ENCODE measurements at places on chromosomes 16 and 17. TPM values are rescaled to one million over a fixed set of nuclear protein-coding genes. Genes with fewer than 3 reads are reported as not detected.

DNA sequence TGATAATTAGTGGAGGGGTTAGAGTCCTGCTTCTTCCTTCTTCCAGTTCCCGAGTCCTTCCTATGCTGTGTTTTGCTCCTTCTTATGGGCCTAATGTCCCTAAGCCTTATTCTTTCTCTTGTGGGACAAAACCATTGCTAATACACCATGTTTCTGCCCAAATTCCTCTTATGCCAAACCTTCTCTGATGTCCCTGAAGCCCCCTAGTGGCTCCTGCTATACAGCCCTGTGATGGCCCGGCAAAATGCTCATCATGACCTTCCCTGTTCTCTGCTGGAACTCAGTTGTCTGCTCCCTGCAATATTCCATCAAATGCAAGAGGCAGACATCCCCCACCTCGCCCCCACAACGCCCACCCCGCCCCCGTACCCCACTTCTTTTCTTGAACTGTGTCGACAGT, 171.6 kb downstream of the CDH11 start:
- DNase-seq = no peak

DNA sequence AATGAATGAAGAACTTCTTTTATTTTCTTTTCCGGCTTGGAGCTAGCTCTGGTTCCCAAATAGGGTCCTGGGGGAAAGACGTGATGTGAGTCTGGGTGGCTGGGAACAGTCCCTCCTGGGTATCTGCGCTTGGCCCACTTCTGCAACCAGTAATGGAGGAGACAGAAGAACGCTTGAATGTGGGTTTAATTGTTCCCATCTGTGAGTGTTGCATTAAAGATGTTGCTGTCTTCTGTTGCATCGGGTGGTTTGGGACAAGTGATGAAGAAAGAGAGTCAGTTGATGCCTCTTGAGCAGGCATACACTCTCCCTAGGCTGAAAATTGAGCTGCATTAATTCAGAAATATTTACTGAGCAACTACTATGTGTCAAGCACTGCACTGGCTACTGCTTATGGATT, 511.1 kb downstream of the CDH13 start:
- DNase-seq = no peak

GRCh38 chr16:9797306-9797705, 384.9 kb downstream of the GRIN2A start:
- no peak for DNase-seq

KRTAP9-4 gene
- total RNA-seq = not detected

DNA sequence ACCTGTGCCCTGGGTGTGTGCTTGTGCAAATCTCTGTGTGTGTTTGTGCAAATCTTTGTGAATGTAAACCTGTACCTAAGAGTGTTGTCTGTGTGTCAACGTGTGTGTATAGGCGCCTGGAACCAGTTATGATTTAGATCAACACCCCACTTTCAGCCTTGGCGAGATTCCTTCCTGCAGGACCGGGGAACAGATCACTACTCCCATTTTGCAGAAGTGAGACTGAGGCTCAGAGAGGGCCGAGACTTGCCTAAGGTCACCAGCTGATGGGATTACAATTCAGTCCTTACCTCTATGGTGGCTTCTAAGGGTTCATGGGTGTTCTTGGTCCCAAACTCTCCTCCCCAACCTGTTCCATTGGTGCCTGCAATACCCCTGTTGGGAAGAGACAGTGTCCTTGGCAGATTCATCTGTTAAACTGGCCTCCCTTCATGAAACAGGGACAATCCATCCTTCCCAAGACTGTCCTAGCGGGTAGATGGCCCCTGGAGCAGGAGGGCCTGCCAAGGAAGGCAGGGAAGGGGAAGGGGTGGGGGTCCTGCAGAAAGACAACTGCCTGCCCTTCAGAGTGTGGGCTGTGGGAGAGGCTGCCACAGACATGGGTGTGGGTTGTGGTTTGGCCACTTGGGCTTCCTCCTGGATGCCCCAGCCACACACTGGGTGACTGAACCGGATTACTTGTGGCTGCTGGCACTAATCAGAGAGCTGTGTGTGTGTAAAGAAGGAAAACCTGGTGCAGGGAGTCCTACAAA, 6.9 kb upstream of the MAPK7 start:
- DNase-seq = no peak

TNFRSF17 gene
- not detected for total RNA-seq

DNA sequence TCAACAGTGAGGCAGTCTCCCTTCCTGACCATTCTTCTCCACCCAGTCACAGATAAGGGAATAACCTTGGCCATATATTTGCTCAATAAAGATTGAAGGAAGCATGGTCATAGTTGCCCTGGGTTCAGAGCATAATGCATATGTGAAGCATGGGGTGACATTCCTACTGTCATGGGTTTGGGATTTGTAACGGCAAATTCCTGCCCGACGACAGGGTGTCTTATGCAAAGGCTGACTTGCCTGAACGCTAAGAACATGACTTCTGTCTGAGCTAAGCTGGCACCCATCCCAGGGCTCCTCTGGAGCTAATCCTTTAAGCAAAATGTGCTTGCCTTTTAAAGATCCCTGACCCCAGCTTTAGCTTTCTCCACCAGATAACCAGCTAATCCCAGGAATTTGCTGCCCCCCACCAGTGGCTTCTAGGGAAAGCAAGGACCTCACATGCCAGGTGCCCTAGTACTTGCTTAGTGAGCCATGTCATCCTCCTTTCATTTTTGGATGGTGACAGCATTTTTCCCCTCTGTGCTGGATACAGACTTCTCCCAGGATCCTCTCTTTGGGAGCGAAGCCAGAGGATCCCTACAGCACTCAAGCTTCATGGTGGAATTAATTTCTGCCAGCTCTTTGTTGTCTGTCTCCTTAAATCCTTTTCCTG, 11.7 kb downstream of the SLC7A6OS start:
- DNase-seq = no peak

DNA sequence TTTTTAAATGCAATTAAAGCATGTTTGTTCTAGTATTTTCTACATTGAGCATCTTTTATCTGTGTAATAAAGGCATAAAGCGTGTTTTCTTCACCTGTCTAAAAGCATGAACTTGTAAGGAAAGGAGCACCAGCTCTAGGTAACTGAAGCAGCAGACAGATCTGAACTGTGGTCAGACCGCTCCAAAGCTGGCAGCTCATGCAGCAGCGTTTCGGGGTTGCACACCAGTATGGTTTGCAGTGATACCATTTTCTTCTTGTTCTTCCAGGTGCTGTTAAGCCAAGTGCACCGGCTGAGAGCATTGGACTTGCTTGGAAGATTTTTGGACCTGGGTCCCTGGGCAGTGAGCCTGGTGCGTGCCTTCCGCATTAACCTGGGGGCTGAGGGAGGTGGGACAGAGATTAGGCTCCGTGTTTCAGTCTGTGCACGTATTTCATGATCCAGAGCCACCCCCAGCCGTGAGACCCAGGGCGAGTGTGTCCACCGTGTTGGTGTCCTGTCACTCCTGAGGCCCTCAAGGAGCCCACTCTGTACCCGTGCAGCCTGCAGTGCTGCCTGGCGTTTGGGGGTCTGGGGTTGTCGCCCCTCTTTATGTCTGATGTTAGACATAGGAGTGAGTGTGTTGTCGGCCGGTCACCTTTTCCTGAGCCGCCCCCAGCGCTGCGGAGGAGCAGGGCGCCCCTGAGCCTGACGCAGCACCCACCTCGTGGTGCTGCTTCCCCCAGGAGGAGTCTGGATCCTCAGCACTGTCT, 136.3 kb upstream of the CHMP6 start:
- DNase-seq = no peak

DNA sequence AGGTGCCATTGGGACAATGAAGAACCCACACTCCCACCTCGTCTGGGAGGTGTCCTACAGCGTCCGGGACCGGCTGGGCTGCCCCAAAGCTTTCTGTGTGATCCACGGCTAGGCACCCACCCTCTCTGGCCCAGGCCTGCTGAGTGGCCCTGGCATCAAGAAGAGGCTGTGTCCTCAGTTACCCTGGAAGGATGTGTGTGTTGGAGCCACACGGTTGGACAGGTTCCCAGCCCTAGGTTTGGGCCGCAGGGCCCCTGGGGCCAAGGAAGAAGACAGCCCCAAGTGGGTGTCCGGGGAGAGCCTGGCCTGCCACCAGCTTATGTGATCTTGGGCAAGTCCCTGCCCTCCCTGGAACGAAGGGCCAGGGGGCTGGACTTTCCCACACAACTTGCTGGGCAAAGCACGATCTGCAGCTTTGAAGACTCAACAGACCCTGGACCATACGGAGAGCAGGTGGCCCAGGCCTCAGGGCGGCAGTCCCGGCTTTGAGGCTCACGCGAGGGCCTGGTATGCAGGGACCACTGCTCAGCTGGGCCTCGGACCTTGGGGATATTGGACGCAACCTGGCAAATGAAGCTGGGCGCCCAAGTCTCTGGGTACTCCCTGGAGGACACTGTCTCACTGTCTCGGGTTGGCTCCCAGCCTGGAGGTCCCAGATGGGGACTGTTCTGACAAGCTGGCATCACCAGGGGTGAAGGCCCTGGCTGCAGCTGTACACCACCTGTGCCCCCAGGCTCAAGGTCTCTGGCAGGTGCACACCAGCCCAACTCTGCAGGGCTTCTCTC, 17.5 kb downstream of the MYBBP1A start:
- DNase-seq = no peak

DNA sequence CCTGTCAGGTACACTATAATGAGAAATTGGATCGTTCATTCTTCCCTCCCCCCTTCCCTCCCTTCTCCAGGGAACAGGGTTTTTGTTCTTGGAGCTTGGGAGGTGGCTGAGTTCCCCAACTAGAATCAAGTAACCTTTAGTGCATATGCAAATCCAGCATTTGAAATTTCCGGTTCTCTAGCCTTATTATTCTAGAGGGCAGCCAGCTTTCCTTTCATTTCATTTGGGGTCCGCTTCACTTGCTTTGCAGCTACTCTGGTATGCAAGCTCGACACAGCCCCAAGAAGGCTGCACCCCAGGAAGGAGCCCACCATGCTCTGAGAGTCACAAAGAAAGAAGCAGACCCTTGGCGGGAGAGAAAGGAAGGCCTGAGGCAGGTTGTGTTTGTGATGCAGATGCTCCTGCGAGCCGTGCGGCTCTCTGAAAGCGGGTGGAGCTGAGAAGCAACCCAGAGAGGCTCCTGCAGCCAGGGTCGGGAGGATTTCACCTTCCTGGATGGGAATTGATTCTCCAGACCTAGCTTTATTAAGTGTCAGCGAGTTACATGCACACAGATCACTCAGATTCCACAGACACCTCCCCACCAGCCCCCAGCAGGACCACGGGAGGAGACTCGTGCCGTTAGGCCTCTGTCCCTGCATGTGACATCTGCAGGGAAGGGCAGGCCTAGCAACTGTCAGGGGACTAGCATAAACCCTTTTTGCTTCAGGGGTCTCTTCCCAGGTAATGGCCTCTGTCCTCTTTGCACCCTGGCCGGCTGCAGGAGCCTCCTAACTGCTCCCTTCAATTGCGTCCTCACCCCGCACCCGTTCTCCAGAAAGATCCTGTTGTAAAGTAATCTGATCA, 34.5 kb downstream of the PMM2 start:
- no peak for DNase-seq

DNA sequence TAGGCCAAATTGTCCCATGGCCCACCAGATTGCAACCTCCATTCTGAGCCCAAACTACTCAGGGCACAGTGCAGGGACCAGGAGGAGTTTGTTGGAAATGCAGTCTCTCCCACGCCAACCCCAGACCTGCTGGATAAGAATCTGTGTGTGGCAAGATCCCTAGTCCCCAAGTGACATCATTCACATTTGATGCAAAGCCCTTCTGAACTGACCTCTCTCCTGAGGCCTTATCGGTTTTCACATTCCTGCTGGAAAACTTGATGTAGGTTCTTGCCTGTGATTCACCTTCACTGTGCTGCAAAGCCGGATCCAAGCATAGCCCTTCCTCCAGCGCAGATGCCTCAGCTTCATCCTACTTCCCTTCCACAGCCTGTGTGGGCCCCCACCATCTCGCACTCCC, 6.6 kb upstream of the SHCBP1 start:
- no peak for DNase-seq
